T1000 (cell line): ENCODE measurements at places on chromosomes 2 and 18.

DNA sequence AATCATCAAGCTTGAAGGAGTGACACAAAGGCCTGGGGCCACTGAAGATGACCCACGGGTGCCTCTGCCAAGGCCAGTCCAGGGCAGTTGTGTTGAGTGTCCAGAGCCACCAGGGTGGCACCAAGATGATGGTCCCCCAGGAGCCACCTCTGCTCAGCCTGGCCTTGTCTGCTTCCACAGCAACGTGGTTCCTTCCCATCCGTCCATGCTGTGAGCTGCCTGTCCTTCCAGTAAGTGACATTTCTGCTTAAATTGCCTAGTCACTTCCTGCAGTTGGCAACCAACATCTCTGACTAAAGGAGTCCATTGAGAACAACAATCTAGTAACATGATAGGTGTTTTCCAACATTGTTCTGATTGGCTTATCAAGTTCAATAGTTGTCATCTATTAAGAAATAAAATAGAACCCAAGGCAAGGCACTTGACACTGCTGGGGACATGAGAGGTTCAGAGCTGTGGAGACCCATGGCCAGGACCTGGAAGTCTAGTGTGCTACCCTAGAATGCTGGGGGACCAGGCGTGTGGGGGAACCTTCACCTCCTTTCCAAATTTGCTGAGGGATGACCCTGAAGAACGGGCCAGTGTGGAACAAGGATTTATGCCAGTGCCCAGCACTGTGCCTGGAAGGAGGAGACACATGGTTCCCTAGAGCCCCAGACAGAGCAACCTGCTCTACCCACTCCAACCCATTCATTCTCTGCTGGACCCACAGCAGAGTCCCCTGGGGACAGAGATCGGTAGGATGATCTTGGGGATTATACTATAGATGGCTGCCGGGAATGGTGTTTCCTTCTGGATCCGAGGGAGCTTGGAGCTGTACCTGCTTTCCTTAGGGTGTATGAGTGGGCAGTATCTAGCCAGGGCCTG, 98.9 kb upstream of the EPC2 start:
- DNase-seq: no peak

DNA sequence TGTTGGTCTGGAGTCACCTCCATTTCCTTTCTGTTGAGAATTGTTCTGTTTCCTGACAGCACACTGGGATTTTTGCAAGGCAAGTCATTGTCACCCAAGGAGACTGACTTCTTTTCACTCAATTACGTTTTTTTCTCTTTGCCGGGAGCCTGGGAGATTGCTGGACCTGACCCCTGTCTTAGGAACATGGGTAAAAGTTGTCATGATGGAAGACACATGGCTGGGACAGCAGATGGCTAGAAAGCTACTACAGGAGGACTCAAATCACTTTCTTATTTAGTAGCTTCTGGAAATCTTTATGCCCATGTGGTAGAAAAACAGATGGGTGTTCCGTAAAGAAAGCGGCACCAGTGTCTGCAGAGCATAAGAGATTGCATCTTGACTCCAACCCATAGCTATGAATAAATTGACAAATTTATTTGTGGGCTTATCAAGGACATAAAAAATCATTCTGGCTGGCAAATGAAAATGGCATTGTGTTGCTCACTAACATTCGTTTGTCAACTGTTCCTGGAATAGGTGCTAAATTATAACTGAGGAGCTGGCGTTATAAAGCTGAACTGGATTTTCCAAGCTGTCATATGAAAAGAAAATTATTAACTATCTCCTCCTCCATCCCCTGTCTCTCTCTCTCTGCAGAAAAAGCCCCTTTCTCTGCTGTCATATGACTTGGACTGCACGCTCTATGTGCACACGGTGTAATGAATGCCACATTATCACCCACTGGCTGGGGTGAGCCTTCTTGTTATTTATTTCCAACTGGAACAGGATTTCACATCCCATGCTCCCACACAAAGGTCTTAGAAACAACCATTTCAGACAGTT, 159.8 kb downstream of the SH3RF3 start:
- no peak for DNase-seq

- no peak for DNase-seq
These were observed 113.7 kb downstream of the SRBD1 start for GRCh38 chr2:45497355-45497754.

GRCh38 chr2:69734035-69734611, 7.8 kb upstream of the ANXA4 start:
- no peak for DNase-seq

- DNase-seq: no peak
These were observed 94.6 kb downstream of the PTH2R start for GRCh38 chr2:208501206-208501605.

DNA sequence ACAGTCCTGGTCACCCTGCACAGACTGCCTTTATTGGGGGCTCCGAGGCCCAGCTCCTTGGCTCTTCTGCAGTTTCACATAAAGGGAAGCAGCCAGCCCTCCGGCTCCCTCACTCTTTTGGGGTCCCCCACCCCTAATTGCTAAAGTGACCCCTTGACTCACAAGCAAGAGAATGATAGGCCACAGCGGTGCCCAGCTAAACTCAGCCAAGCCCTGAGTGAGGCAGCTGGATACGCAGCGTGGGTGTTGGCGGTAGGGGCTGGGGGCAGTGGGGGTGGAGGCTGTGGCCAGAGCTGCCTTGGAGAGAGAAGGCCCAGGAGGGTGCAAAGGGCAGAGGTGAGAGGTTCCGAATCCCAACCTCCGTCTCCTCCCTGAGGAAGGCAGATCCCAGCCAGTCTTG, 25.5 kb upstream of the ALPP start:
- DNase-seq: no peak

GRCh38 chr18:10930076-10930475, 219.3 kb downstream of the PIEZO2 start:
- no peak for DNase-seq

- DNase-seq: no peak
These were observed 110.6 kb upstream of the UXS1 start for GRCh38 chr2:106304612-106305184.

GRCh38 chr2:33181466-33181865, 234.7 kb downstream of the LTBP1 start:
- DNase-seq: no peak
